ENCODE measurements at places on chromosomes 4 and X.

GRCh38 chrX:133598601-133599335 is 183.5 kb upstream of the GPC4 start:
- DNase-seq: no peak

- no peak for DNase-seq
Observed at GRCh38 chr4:97836662-97837061, 306.6 kb downstream of the STPG2 start.

- DNase-seq: no peak
Observed at GRCh38 chr4:166045457-166045856, 172.4 kb downstream of the TLL1 start.

- DNase-seq: no peak
Observed at GRCh38 chr4:114286262-114286810, 306.9 kb upstream of the ARSJ start.

DNA sequence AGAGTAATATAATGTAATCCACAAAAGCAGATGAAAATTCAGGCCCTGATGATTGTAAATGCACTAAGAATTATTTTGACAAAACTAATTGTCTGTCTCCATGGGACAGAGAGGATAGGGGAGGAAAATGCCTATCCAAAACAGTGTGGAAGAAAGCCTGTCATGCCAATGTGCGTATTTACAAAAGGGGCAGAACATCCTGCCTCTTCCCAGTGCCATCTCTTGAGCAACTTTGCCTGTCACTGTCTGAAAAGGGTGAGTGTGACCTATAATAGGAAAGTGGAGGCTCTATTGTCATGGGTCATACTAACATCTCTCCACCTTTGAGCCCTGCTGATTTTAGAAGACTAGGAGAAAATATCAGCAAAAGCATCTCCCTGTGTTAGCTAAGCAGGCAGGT is 264.1 kb downstream of the UNC5C start:
- no peak for DNase-seq

DNA sequence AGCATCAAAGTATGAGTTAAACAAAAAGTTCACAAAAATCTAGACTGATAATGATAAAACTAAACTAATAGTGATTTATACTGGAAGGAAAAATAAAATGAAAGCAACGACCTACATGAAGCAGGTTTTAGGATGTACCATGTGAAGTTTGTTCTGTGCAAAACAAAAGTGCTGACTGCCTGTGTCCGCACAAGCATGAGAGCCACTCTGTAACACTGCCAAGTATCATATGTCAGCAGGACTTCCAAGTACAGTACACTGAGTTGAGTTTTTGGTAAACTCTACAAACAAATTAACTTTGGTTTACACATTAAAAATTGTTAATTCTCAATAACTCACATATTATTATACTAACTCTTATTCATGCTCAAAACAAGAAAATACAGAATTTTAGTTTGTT is 459.0 kb downstream of the PDGFC start:
- DNase-seq: no peak

DNA sequence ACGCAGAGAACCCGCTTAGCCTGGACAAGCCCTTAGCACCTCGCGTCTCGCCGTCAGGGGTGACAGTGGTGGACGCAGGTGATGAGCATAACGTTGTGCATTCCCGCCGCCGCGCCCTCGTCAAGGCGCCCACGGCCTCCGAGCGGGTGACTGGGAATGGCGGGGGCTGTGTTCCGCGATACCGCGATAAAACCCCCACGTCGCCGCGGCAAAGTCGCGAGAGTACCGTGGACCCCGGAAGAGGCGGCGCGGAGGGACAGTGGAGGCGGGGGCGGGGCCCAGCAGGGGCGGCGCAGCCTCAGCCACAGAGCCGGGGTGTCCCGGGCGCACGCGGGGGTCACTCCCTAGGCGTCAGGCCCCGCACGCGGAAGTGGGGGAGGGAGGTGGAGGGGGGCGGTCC is 53.8 kb downstream of the ZFYVE28 start:
- peak; percentile 58 for DNase-seq

- no peak for DNase-seq
Observed at GRCh38 chr4:153962311-153963039, 173.6 kb upstream of the SFRP2 start.

GRCh38 chr4:93809773-93810172 is 18.8 kb upstream of the ATOH1 start:
- DNase-seq: no peak

GRCh38 chrX:16788477-16788876 is 2.2 kb downstream of the TXLNG start:
- no peak for DNase-seq

- DNase-seq: no peak
Observed at GRCh38 chr4:77120886-77121508, 36.0 kb upstream of the CCNG2 start.

DNA sequence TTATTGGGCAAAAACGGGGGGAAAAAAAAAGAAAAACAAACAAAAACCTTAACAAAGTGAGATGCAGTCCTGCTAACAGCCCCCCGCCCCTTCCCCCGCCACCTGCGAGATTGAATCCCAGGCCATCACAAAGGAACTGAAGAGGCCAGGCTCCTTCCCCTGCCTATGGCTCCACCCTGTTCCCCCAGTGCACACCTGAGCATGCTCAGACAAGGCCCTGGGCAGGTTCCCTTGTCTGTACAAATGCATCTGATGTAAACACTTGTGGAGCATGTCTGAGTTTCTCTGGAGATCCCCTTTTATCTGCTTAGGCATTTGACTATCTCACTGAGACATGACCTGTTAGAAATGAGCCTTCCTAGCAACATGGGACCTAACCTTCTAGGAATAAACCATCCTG is 983.7 kb upstream of the PABPC4L start:
- no peak for DNase-seq

- no peak for DNase-seq
Observed at GRCh38 chrX:17040711-17041110, 94.3 kb downstream of the REPS2 start.

- DNase-seq: no peak
Observed at GRCh38 chr4:55397520-55398321, 2.0 kb downstream of the TMEM165 start.

GRCh38 chr4:163540977-163541376 is 46.5 kb downstream of the TMA16 start:
- DNase-seq: no peak

- no peak for DNase-seq
Observed at GRCh38 chrX:3052860-3053259, 11.6 kb downstream of the ARSF start.

- DNase-seq: no peak
Observed at GRCh38 chrX:106612393-106612763, 600 bp downstream of the RADX start.

GRCh38 chr4:151798678-151799416 is 38.0 kb upstream of the GATB start:
- DNase-seq: no peak

DNA sequence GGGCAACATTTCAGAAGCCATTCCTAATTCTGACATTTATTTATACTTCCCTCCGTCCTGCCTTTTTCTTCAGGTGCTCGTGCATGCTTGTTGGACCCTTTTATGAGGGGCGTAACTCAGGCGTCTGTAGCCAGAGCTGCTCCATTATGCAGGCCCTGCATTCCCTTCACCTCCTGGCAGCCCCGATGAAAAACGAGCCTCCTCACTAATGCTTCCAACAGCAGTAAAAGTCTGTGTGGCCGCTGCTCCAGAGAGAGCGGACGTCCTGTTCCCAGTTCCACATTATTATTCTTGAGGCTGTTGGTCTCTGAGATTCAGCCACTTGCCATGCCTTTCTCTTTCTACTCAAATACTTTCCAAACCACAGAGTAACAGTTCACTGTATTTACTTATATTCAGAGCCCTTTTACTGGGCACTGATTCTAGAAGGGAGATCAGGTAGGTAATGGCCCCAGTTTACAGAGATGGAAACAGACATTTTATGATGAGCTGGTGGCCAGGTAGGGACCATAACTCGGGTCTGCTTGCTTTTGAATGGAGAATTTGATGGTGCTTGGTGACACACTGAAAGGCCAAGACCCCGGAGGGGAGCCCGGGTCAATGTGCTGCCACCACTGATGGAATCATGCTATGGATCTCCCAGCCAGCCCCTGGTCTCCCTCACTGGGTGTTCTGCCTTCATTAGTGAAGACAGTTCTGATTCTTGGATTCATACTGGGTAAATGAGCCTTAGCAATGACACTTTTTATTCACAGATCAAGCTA is 101.0 kb downstream of the GATB start:
- DNase-seq: no peak

DNA sequence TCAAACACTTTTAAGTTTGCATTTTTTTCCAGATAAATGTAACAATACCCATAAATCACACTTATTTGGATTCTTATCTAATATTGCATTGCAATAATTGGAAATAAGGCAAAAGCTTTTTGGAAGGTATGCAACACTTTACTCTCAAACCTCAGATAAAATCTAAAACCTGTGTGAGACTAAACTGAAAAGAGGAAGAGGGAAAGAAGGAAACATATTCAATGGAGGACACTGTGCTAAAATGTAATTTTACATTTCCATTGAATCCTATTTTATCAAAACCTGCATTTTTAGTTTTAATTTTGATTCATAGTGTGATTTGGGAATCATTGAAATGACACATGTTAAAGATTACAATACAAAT is 99.4 kb downstream of the HPGD start:
- no peak for DNase-seq

DNA sequence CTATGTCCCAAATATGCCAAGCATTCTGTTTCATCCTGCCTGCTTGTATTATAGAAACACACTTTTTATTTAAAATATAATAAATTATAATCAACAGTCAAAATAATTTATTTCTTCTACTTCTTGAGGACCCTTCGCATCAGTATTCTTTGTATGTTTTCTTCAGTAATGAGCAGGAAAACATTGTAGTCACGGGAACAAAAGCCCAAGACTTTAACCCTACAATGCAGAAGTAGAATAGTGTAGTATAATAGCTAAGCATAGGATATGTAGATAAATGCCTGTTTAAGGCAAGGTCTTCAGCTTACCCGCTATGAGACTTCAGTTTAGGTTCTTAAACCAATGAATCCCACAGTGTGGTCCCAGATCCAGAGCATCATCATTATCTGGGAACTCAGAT is 156.6 kb downstream of the PPP3CA start:
- no peak for DNase-seq

DNA sequence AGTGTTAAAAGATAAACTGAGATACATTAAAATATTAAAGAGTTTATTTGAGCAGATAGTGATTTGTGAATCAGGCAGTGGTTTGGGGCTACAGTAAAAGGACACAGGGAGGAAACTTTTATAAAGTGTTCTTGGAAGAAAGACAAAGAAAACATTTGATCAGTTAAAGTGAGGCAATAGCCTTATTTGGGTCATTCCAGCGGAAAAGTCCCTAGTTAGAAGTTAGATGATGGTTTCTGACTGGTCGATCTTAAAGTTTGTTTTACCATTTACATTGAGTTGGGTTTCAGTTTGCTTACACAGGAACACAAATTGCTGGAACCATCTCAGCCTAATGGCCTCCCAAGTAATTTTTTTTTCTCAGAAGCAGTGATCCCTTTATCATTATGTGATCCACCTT is 69.7 kb downstream of the PPP1R2C start:
- no peak for DNase-seq

DNA sequence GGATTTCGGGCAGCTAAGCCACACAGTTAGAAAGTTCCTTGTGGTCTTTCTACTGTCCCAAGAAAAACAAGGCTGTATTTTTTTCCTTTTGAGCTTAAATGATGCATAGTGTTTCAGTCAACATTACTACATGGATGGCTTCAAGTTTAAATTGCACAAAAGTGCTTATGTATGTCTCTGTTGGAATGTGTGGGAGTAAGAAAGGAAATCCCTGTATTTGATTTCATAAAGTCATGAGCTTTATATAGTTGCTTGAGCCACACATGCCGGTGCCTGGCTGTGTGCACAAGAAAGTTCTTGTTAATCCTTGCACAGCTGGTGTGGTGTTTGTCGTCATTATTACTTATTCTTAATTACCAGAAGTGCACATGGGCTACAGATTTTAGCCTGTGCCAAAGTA is 262.2 kb downstream of the ARHGAP10 start:
- no peak for DNase-seq

DNA sequence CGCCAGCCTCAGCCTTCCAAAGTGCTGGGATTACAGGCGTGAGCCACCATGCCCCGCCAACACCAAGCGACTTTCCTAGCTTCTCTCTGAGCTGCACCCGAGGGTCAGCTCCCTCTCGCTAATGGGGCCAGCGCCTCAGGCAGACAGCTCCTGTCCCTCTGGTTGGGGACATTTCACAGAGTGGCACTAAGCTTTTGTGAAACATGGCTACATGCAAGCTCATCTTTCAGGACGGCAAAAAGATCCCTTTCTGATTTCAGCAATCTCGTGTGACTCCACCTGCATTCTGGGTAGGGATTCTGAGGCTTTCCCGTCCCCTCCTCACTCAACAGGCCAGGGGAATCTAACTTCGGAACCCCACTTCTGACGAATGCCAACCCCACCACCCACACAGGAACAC is 31.0 kb upstream of the C4orf50 start:
- no peak for DNase-seq

DNA sequence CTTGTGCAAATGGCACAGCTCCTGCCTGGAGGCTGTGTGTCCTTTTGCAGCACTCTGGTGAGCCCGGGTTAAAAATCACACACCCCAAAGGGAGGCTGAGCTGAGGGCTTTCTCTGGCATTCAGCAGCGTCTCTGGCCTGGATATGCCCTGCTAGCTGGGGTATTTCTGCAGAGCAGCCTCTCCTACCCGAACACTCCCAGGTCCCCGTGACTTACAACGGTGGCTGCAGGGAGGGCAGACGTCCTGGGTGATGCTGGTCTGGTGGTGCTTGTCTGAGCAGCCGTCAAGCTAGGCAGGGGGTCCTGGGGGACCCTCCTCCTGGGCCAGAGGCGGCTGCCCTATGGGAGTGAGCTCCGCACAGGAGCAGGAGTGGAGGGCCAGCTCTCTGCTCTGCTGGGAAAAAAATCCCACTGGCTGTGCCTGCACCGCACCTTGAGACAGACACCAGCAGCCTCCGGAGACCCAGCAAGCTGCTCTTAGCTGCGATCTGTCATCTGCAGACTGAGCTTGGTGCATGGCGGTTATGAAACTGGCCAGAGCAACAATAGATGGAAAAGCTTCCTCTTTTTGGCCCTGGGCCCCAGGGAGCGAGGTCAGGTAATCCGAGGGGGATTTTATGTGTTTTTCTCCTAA is 41.3 kb upstream of the ASMTL start:
- DNase-seq: no peak

GRCh38 chr4:143616771-143617170 is 83.7 kb downstream of the FREM3 start:
- DNase-seq: no peak

- DNase-seq: no peak
Observed at GRCh38 chrX:20378233-20378920, 111.7 kb upstream of the RPS6KA3 start.
